ENCODE measurements at places on chromosomes 3 and 15.

GRCh38 chr3:8278448-8278847 lies 223.2 kb upstream of the LMCD1 start:
- no peak for DNase-seq

DNA sequence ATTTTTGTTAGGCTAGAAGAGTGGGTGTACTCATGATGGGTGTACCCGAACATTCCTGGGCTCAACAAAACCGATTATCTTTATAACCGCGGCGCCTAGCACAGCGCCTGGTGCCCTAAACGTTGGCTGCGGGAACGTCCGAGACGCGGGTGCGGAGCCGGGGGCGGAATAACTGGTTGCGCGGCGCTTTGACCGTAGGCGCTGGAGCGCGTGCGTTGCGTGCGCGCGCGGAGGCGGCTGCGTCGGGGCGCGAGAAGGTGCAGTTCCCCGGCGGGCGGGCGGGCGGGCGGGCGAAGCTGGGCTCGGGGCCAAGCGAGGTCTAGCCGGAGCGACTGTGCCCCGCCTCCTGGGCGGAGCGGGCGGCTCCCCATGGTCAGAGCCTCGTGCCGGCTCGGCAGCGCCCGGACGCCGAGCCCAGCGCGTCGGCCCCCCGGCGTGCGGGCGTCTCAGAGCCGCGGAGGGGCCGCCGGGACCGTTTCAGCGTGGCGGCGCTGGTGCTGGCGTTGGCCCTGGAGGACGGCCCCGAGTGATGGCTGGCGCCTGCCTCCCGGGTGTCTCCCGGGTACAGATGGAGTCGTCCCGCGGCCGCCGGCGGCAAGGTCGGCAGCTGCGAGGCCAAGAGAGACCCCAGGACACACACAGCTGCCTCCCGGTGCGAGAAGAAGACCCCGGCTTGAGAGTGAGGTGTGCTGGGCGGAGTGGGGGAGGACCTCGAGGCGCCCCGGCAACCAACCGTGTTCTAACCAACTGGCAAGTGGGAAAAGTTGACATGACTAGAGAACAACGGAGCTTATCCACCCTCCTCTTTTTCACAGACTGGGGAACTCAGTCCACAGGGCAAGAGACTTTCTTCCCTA lies at the start of gene PLAAT1:
PLAAT1 (plus strand) TSS at position 373 of the 857 bp plus-strand sequence. CDS start 14,429 bp downstream, outside the sequence.
- DNase-seq, result peak; percentile 63

DNA sequence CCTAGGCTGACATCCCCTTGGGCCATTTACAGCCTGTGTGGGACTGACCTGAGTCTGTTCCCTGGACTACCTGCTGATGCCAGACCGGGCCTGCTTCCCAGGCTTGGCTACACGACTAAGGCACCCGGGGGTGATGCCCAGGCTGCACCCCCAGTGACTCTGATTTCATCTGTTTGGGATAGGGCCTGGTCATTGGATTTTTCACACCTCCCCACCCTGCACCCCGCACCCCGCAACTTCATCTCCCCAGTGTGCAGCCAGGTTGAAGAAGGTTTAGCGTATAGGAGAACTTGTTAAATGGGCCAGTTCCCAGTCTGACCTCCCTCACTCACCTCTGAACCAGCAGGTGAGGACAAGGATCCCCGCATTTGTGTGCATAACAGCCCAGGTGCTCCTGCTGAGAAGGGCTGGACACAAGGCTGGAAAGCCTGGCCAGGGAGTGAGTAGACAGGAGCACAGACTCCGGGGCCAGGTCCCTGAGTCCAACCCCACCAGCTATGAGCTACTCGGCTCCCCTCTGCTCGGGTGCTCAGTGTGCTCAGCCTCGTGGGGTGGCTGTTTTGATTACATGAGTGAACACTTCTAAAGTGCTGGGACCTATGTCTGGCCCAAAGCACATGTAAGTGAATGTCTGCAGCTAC lies 18.5 kb downstream of the SLC6A20 start:
- DNase-seq, result no peak

DNA sequence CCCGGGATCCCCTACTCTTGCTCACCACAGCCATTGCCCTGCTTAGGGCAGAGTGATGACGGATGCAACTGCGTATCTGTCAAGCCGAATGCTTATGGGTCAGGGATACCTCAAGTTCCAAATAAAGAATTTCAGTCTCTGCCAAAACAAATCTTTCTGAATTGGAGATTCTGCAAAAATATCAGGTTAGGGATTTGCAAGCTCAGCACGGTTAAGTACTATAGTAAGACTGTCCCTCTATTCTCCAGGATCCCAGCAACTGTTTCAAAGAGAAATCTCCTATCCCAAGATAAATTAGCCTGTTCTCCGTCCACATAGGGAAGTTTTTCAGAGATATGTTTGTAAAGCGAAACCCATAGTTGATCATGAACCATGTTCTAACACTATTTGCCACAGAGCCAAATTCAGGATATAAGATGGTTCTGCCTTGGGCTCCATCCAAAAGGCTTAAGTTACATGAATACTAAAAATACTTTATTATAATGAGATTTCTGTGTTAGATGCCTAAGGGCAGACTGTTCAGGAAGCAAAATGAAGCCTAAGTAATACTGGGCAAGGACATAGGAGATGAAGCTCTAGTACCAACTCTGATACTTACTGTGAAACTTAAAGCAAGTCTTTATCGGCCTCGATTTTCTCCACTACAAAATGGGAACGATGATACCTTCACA lies 100.1 kb upstream of the LPP start:
- DNase-seq, result no peak

DNA sequence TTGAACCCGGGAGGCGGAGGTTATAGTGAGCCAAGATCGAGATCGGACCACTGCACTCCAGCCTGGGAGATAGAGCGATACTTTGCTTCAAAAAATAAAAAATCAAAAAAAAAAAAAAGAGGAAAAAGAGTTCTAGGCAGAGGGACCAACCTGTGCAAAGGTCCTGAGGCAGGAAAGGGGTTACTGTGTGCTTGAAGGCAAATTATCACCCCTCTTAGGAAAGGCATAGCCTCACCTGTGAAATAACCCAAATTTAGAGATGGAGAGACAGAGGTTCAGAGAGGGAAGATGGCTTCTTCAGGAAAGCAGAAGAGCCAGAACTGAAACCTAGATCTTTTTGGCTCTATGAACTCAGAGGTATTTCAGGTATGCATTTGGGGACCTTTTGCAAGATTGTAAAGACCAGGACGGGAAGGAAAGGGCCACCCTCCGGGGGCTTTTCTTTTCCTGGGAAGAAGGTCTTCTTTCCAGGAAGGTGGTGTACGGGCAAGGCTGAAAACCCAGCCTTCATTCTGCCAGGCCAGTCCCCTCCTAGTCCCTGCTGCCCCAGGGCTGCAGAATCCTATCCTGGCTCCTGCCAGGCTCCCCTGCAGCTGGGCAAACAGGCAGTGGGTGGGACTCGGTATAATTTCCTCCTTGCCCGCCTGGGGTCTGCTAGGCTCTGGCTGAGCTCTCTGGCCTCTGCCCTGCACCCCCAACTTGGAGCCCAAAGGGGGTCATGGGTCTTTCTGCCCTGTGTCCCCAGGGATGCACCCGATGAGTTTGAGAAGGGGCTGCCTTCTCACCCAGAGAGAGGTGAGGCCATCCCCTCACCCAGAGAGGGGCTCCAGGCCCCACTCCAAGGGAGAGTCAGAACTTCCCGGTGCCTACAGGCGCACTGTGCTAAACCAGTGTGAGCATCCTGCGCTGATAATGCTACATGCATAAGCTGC lies 14.4 kb upstream of the CSK start:
- no peak for DNase-seq

DNA sequence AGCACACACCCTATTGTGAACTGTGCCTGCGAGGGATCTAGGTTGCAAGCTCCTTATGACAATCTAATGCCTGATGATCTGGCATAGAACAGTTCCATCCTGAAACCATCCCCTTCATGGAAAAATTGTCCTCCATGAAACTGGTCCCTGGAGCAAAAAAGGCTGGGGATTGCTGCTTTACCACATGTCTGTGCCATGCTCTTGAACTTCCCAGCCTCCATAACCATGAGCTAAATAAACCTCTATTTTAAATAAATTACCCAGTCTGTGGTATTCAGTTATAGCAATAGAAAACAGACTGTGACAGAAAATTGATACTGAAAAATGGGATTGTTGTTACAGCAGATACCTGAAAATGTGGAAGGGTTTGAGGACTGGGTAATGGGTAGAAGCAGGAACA lies 162.7 kb downstream of the RAB11A start:
- DNase-seq, result no peak

GRCh38 chr3:157152438-157152837 lies 7.5 kb downstream of the CCNL1 start:
- DNase-seq, result no peak

DNA sequence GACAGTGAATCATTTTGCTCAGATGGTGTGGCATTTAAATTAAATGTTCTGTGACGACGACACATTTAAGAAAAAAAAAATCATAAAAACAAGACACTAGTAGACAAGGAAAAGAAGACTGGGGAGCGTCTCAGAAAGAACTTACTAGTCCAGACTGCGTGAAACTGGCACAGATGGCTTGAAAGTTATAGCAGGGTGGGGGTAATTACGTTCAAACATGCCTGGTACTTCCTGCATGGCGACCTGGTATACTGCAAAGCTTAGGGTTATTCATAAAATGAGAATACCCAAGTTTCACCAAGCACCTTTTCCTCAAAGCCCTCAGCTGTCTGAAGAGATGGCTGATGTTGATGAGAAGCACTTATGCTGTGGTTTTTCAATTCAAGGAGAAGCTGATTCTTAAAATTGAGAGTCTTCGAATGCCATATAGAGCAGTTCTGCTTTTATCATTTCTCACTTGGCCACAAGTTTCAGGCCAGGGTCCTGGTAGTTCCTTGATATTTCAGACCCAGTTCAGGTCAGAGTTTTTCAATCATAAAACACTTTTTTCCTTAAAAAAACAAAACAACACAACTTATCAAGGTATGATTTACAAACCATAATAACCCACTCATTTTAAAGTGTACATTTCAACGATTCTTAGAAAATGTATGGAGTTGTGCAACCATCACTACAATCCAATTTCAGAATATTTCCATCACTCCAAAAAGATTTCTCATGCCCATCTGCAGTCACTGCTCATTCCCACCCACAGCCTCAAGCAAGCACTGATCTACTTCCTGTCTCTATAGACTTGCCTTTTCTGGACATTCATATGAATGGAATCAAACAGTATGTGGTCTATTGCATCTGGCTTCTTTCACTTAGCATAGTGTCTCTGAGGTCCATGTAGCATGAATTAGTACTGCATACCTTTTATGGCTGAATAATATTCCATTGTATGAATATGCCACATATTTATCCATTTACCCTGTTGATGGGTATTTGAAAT lies 24.7 kb downstream of the PCOLCE2 start:
- no peak for DNase-seq

- no peak for DNase-seq
These were observed 9.4 kb downstream of the TERC start for GRCh38 chr3:169755488-169755887.

DNA sequence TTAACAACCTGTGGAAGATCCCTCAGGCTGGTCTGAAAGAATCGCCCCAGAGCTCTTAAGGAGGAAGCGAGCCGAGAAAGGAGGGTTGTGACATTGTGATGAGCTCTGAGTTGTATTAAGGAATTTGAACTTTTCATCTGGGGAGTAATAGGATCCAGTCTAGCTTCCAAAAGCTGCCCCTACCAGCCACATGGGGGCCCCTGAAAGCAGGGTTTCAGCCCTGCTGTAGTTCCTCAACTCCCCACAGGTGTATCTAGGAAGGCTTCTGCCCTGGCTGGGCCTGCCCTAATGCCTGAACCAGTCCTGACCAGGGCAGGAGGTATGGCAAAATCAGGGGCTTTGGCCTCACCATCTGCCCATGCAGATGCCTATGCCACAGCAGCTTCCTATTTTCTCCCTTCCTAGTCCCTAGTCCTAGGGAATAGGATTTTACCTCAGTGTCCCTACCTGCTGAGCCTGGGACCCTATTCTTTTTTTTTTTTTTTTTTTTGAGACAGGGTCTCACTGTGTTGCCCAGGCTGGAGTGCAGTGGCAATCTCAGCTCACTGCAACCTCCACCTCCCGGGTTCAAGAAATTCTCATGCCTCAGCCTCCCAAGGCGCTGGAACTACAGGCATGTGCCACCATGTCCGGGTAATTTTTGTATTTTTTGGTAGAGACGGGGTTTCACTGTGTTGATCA lies 5.0 kb upstream of the AP3S2 start:
- DNase-seq, result peak; percentile 8

GRCh38 chr3:24400450-24400849 lies 94.2 kb downstream of the THRB start:
- DNase-seq, result no peak

DNA sequence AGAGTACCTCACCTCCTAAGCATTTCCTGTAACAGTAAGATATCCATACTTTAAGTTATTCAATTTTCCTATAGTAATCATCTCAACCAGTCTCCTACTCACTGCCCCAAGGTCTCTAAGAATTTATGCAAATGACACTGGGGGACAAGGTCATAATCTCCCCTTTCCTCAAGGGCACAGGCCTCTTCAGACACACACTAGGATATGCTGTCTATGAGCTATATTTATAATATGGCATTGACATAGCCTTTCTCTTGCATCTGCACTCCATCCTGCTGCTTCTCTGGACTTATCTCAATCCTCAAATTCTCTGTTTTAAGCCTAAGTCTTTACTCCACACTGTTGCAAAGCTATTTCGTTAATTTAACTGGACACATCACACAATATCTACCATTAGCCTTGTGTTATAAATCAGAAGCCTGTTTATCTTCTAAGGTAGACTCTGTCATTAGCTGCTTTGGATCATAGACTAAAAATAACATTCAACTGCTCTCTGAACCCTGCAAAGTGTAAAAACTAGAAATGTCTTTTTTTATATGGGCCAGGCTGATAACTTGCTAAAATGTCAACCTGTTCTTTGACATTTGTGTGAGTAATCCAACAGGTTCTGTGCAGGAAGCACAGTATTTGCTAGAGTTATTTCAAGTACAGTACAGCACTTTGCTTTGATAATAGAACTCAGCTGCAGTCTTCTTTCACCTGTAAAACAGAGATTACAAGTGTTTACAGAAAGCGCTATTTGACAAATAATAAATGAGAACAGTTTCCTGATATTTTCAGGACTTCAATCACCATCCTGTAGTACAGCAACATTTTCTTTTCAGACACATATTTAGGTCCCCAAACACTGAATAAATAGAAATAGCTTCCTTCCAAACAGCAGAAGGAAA lies 17.8 kb upstream of the SEC62 start:
- DNase-seq, result no peak

GRCh38 chr3:71031914-71032521 lies 551.5 kb downstream of the FOXP1 start:
- DNase-seq, result no peak

DNA sequence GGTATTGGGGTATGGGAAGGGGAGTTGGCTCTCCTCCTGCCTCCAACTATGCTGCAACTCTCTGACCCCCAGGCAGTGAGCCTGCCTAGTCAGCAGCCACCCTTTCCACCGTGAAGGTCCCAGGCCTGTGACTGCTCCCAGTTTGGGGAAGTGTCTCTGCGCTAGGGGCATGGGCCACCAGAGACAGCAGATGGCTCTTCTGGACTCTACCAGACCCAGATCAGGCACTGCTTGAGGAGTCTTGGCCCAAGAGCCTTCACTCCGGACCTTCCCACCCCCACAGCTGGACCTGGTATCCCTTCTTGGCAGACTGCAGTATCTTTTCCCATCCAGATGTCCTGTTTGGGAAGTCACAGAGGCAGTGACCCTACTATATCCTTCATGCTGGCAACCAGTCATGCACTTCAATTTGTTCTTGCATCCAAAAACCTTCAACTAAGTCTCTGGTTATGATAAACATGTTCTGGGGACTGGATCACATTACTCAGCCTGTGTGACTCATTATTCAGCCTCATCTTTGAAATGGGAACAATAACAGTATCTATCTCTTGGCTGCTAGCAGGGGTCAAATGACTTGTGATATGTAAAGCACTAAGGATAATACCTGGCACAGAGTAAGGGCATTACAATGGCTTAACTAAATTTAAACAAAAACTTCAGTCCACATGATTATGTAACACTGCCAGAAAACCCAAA lies 62.7 kb downstream of the POMGNT2 start:
- no peak for DNase-seq

All from anterior cingulate cortex (tissue), 58 donors.